Fibroblast of lung (primary cell): ENCODE measurements at places on chromosomes 6 and 20.

DNA sequence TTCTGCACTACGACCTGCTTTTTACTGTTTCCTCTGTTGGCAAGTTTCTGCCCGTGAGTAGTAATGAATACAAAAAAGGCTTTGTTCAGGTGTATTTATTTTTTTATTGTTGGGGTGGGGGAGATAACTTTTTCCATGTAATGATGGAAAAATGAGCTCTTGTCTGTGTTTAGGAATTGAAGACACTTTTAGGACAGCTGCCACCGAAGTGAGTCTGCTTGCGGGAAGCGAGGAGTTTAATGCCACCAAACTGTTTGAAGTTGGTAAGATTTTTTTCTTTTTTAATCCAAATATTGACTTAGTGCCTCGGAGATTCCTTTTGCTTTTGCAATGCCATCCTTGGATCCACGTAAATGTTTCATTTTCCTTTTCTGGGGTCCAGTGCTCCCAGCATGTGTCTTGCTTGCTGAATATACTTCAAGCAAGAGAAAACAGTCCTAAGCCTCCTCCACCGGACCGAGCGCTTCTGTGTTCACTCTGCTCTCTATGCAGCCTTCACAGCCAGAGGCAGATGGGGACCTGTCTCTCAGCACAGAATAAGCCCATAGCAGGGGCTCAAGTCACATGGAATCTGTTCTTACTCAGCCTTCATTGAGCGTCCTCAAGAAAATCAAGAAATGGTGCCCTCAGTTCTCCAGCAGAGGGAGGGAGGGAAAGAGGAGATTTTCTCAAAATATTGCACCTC lies 71.3 kb downstream of the ISM1 start:
- DNase-seq: no peak

DNA sequence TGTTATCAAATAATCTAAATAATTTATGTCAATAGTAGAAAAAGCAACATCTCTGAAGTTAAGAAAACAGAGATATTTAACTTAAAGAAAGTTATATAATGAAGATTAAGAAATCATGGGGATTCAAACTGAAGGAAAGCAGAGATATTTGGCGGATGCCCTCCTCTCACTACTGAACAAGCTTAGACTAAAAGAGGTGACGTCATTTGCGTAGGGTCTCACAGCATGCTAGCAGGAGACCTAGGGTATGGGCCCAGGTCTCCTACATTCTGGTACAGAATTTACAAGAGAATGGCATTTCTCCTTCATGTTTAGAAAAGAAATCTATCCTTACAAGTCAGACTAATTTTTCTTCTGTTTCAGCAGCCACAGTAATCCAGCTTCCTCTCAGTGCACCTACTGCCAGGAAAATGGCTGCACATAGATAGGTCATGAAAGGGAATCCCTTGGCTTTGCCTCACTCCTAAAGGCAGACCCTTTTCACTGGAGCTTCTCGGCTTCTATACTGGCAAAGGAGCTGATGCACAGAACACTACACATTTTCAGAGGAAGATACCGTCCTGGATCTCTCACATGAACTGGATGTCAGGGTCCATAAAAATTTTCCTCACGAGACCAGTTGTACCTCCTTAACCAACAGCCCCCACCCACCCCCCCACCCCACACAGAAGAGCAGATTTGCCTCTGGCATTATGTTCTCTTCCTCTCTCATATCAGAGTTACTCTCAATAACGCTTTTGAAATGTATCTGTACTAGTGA lies 41.8 kb upstream of the DST start:
- no peak for DNase-seq

- no peak for DNase-seq
Measured at GRCh38 chr6:82738773-82739172, 326.9 kb downstream of the UBE3D start.

GRCh38 chr20:38147751-38148150 lies 17.3 kb downstream of the TGM2 start:
- no peak for DNase-seq

DNA sequence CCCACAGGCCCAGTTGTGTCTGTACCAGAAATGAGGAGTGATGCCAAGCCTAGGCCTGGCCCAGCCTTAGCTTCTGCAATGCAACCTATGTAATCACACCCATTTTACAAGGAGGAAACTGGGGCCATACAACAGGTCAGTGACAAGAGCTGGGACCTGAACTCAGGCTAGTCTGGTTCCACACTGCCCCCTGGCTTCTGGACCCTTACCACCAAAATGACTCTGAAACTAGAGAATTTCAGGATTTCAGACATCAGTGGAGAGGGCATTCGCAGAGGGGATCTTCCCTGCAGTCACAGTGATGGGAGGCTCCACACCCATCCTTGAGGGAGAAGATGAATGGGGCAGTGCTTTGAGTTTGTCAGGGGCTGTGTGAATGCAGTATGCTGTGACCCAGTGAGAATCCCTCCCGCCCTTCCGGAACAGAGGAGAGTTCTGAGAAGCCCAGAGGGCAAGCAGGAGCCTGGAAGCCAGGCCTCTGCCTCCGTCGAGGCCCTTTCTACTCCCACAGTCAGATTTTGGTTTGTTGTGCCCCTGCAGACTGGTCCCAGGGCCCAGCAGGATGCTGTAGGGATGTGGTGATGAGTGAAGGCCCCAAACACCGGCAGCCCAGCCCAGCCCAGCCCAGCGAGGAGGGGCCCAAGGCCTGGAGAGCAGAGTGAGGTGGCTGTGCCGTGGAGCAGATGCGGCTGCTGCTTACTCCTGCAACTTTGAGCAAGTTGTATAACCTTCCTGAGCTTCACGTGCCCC lies 48.1 kb upstream of the MYL9 start:
- DNase-seq: no peak

DNA sequence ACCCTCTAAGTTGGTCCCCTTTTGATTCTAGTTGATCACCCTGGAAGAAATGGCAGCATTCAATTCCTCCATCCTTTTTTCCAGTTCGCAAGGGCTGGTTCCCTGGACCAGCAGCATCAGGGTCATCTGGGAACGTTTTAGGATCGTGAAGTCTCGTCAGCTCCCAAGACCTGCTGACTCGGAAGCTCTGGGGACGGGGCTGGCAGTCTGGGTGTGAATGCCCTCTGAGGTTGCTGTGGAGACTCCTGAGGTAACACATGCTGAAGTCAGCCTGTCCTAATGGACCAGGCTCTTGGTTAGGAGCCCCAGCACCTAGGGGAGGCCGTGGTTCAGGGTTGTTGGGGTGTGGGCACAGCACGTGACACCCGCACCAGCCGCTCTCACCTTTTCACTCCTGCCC lies 164.1 kb downstream of the SYNDIG1 start:
- DNase-seq: no peak

DNA sequence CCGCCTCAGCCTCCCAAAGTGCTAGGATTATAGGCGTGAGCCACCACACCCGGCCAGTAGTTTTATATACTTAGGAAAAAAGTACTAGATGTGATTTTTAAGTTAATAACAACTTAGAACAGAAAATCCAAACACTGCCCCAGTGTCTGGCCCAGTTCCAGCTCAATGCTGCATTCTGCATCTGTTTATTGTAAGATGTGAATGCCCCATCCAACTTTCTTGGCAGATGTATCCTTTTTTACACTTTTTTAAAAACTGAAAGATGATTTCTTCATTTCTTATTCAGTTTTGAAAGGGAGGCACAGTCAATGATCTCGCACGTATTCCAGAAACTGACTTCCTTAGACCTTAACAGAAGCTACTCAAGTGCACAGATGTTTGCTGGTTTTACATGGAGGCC lies 85.6 kb upstream of the SRSF6 start:
- DNase-seq: no peak

DNA sequence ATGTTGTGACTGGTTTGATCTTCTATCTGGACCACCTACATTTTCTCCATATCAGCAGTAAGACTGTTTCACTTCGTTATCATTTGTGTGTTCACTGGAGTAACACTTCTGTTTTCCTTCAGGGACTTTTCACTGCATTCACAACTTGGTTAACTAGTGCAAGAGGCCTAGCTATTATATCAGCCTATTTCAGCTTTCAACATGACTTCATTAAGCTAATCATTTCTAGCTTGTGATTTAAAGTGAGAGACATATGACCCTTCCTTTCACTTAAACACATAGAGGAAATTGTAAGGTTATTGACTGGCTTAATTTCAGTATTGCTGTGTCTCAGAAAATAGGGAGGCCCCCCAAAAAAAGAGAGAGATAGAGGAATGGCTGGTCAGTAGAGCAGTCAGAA lies 622.8 kb upstream of the NRSN1 start:
- no peak for DNase-seq
